ENCODE measurements at places on chromosomes 7 and 10.

DNA sequence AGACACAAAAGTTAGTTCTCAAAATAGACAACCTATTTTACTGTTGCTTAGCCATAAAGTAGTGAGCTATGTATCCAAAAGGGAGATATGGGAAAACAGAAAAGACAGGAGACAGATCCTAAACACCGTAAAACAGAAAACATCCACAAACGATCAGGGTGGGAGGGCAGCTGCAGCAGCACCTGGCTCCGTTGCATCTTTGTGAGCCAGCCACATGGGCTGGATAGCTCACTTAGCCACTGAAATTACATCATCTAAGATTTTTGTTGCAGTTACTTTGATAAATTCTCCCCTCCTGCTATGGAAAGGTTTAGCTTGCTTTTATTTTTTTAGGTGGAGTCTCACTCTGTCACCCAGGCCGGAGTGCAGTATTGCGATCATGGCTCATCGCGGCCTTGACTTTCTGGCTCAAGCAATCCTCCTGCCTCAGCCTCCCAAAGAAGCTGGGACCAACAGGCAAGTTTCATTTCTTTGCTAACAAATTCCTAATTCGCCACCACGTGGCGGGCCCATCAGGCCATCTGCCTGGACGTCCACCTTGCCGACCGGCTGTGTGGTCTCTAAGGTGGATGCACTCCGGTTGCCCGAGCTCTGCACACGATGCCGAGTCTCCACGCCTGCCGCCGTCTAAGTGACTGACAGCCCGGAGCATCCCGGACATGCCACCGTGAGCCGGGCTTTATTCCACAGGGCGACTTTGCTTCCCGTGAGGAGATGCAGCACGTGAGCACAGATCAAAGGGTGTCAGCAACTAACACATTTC lies 159.8 kb downstream of the DIP2C start:
- no peak for DNase-seq

DNA sequence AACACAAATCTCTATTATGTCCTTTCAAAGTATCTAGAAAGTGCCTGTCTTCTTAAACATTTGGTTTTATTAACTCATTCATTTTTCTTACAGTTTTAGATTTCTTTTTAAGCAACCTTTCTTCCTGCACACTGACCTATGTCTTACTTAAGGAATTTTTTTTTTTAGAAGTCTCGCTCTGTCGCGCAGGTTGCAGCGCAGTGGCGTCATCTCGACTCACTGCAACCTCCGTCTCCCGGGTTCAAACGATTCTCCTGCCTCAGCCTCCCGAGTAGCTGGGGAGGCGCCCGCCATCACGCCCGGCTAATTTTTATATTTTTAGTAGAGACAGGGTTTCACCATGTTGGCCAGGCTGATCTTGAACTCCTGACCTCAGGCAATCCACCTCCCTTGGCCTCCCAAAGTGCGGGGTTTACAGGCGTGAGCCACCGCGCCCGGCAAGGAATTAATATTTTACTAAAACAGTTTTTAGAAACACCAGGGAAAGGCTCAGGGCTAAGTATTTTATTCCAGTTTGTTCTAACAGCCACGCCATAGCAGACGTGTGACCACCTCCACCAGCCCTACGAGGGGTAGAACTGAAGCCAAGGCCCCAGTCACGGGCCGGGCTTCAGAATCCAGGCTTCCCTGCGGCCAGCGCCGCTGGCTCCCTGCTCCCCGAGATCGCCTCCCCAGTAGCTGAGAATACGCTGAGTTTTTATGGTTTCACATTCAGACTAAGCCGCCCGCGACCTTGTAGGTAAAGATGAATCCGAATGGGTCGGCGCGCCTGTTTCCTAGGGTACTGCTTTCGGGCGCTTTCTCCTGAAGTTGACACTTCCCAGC lies 941 bp upstream of the LUC7L2 start:
- peak; percentile 39 for DNase-seq

DNA sequence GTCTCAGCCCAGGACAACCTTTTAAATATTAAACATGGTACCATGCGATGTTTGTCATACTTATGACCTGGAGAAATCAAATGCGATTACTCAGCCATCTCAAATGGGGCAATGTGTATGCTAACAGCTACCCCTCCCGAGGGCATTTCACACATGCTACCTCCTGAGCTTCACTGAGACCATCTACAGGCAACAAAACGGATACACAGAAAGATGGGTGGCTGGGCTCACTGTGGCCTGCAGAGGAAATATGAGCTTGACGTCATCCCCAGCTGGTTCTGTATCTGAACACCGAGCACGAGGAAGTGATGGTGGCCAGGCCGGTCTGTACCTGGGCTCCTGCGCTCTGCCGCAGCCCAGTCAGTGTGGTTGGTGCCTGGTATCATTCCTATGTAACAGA lies 374.3 kb downstream of the RPS24 start:
- no peak for DNase-seq

DNA sequence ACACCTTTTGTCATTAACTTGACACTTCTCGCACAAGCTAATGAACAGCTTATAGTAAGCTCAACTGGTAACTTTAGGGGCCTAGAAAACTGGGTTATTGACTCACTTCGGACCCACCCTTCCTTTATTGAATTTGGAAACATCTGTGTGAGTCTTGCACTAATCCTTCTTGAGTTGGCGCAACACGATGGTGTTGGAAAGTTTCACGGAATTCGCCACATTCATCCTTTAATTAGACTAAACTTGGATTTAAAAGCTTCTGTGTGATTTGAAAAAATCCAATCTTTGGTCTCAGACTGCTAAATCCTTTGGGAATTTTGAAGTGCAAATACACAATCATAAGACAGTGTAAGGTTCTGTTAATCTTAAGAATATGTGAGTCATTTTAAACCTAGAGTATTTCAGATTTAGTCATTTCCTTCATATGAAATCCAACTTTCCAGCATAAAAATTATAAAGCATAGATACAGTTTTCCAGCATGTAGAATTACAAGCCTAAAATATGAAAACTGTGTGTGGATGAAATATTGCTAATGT lies 15.1 kb downstream of the FZD8 start:
- DNase-seq, result no peak

- no peak for DNase-seq
Observed at GRCh38 chr7:16007911-16008310, 321.4 kb upstream of the MEOX2 start.

GRCh38 chr7:107408349-107408748 lies 61.5 kb upstream of the GPR22 start:
- DNase-seq, result no peak

GRCh38 chr7:77745746-77746145 lies 49.5 kb downstream of the RSBN1L start:
- no peak for DNase-seq

DNA sequence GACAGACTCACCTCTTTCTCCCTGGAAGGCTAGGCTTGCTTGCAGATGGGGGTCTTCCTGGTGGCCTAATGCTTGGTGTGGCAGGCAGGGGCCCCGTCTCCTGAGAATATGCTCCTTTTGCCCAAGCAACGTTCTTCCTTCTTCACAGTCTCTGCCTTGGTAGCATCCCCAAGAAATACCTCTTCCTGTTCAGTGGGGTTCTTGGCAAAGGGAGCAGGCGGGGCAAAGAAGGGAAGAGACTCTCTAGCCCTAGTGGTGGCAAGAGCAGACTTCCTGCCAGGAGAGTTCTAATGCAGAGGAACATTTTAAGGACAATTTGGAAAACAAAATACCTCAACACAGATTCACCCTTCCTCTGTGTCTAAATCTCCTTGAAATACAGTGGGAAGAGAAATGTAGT lies at the start of gene CLEC5A:
Gene CLEC5A (minus strand): TSS at position 179 of the 400 bp plus-strand sequence. CDS start 682 bp downstream, outside the sequence.
- peak; percentile 63 for DNase-seq

DNA sequence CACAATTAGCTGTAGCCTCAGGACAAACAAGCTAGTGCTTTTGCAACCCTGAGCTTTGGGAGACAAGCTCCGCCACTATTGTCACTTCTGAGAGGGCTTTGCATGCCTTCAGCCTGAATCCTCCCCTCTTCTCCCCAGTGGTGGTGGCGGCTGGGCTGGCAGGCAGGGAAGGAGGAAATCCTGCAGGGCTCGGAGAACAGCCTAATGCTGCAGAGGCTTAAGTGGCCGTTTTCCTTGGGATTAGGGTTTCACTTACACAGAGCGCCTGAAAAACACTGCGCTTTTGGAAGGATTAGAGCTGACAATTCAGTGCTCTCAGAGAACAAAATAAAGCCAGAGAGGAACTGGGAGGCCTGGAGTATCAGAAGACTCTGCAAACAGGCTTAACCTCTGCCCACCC lies 71.3 kb downstream of the PAX2 start:
- DNase-seq, result no peak

DNA sequence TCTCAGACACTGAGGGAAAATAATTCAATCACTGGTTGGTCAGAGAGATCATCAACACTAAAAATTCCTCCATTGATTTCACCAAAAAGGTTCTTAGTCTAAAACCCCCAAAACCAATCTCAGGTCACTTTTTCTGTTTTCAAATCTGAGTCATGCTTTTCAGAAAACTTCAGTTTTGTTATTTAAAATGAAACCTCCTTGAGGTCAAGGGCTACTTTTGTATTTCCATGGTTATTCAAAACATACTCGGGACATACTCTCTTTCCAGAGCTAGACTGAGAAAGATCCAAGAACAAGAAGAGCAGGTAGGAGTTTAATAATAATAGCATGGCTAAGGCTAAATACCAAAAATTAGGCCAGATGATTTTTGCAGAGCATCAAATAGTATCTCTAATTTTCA lies 152.8 kb downstream of the SDHAF3 start:
- no peak for DNase-seq

- DNase-seq, result no peak
Observed at GRCh38 chr7:75649462-75649861, 89.3 kb downstream of the HIP1 start.

GRCh38 chr10:131972474-131973071 lies 9.2 kb downstream of the BNIP3 start:
- peak; percentile 38 for DNase-seq

DNA sequence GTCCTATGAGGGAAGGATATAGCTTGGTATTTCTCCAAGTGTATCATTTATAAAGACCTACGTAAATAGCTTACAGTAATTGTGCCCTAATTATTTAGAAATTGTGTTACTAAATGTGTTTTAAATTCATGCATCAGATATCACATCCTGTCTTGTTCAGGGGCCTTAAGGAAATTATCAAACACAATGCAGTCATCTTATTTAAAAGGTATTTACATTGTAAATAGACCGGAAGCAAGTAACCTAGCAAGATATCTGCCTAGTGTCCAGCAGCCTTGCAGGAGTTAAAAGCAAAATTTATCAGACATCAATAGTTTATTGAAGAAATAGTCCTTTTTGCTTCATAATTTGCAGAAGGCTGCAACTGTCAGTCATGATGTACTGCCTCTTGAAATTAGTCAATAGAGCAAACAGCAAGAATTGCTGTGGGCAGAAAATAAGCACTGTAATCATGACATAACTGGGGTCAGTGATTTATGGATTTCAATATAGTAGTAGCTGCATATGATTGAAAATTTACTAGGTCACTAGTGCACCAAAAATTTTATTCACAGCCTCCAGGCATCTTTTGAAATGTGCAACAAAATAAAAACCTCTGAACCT lies 23.1 kb downstream of the GLRX3 start:
- DNase-seq, result no peak

DNA sequence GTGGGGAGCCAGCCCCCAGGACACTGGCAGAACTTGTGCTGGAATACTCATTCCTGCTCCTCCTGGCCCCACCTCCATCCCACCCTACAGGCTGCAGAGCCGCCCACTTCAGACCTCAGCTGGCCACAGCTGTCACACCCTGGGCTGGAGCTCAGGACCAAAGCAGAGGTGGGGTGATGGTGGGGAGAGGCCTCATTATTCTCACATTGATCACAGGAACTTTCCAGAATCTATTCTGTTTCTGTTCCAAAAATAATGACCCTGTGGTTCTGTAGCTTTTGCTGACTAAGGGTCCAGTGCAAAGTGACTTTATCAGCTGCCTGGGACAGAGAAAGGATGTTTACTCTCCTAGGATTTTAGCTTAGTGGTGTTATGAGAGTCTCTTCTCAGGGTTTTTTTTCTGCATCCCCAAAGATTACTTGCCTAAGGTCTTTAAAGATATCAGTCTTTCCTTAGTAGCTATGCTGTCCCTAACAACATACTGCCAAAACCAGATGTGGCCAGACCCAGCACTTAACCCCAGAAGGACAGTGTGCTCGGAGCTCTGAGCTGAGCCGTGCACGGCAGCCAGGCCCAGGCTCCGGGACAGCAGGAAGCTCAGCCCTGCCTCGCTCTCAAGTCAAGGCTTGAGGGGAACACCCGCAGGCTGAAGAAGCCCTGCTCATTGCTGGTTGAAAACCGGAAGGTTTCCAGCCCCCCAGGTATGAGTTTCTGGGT lies 223.3 kb downstream of the MLLT10 start:
- DNase-seq, result no peak

DNA sequence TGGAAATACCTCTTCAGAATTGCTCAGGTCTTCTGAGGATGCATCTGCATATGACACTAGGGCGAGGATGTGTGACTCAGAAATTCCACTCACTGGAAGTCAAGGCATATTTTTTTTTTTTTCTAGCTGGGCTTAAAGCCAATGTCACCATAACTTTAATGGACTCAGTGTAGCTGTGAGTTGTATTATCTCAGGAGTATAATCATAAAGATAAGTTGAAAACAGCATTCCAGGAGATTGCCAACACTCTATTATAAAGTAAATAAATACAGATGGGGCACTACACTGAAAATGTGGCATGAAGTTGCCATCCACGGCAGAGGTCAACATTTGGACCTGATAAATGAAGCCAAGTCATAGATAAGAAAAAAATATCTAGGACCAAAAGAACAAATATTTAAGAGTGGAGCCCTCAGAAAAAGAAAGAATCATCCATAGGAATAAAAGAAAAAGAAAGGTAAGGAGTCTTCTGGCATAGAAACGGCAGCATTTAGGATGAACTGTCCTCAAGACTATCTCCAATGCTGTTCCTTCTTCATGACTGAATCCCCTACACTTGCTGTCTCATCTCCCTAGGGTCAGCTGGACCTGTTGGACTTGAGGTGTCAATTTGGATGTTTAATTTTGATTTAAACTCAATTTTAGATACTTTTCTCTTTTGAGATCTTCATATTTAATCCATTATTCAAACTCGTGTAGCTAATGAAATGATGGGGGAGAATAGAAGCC lies 72.9 kb upstream of the CAV2 start:
- no peak for DNase-seq

- DNase-seq, result no peak
Observed at GRCh38 chr7:142919656-142920055, 13.9 kb downstream of the TRPV5 start.

DNA sequence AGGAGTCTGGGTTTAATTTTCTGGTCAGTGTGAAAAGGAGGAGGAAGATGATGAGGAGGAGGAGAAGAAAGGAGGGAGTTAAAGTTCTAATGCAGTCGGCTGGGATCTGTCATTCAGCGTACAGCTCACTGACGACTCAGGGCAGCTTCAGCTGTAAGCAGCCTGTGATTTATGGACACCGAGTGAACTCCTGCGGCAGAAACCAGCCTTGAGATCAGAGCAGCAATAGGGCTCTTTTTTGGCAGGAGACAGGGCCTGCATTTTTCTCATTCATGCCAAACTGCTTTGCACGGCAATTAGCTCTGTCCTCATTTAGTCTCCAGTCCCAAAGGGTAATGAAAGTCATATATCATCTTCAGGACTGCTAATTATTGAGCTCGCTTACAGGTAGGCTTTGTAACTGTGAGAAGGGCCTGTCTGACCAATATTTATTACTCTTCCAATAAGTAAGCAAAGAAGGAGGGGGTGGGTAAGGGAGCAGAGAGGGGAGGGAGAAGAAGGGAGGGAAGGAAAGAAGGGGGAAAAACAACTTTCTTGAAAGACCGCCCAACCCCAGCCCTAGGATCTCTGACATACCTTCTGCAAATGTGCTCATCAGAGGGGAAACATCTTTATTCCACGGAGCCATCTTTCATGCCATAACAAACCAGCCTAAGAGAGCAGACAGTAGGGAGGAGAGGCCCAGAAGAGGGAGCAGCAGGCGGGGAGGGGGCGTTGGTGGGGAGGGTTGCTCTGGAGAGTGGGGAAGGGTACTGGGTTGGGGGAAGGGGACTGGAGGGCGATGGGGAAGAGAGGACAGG lies 48.1 kb upstream of the COMTD1 start:
- DNase-seq, result no peak
